ENCODE measurements at places on chromosomes 3 and 15.

DNA sequence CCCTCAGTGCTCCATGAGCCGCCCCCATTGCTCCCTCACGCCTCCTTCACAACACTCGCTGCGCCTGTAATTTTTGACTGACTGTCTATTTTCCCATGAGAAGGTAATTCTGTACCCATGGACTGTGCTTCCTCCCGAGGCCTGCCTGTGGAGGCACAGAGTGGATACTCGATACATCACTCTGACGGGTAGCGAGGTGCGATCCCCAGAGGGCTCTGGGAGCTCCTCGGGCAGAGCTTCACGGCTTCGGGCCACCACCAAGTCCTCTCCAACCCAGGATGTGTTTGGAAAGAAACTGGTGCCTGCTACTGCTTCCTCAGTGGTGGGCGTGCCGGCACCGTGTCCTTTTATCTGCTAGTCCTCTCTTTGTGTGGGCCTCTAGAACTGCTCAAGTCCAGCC is 108.6 kb upstream of the DLG1 start:
- DNase-seq = no peak

DNA sequence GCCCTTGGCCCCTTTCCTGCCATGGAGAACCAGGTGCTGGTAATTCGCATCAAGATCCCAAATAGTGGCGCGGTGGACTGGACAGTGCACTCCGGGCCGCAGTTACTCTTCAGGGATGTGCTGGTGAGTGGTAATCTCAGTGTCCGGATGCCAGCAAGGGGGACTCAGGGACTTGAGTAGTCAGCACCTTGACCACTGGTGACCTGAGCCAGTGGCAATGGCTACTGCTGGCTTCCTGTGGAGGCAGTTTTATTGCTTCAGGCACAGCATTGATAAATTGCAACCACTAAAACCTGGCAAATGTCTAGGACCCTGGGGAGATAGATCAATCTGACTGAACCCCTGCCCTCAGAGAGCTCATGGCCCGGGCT is 830 bp downstream of the MAP2K5 start:
- DNase-seq = no peak

DNA sequence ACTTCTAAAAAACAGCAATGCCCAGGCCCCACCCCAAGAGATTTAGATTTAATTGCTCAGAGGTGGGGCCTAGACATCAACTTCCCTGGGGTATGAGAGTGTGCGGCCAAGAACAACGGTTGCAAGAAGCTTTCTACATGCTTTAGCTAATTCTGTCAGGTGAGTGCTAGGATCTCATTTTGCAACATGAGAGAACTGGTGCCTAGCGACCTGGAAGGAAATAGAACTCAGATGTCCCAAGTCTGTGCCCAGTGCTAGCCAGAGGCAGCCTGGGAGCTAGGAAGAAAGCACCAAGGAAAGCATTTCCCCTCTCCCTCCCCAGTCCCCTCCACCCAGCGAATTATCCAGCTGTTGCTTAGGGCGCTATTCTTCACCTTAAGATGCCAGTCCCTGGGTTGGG is 22.9 kb upstream of the HRH1 start:
- no peak for DNase-seq

DNA sequence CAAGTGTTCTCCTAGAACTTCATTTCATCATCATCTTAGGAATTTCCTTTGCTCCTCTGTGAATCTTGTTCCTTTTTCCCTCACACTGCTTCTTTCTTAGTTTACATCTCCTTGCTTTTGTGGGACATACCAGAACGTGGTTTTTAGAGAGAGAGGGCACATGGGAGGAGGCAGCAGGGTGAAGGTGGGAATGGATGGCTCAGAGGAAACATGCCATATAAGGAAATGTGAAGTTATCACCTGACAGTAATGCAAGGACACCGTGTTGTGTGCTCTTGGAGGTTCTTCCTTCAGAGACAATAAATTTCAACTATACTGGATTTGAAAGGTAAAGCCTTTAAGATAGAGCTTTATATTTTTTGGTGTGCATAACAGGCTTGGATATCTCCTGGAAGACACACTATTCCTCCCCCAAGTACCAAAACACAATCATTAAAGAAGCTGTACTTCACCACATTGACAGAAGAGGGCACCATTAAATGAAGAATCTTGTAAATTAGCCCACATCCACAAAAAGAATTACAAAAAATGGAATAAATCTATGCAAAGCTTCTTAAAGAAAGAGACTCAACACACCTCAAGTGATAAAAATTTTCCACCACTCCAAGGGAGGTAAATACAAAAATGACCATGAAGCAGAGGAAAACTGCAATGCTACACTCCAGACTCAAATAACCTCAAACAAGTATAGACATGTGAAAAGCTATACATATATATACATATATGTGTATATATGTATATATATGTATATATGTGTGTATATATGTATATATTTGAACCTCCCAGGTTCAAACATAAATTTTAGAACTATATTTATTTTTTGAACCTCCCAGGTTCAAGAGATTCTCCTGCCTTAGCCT is 26.1 kb downstream of the RPL39L start:
- DNase-seq = peak; percentile 54

DNA sequence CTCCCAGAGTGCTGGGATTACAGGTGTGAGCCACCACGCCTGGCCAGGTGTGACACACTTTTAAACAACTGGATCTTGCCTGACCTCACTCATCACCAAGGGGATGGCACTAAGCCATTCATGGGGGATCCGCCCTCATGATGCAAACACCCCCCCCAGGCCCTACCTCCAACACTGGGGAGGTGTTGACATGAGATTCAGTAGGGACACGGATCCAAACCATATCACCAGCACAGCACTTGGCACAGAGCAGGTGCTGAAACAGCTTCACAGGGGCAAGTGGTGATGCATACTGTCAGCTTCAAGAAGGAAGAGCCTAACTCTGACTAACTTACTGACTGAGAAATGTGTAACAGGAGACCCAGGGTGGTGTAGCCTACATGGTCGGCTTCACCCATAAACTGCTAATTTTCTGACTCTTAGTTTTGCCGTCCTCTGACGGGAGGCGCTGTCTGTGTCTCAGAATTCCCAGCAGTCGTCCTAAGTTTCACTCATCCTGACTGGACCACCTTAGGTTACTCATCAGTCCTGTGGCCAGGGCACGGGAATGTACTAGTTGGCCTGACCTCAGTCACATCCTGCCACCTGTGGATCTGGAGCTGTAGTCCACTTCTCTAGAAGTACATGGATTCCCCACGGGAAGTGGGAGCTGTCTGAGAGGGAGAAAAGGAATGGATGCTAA is 81.9 kb upstream of the PLXNA1 start:
- DNase-seq = no peak

GRCh38 chr15:70995383-70995970 is 102.9 kb downstream of the LRRC49 start:
- no peak for DNase-seq

DNA sequence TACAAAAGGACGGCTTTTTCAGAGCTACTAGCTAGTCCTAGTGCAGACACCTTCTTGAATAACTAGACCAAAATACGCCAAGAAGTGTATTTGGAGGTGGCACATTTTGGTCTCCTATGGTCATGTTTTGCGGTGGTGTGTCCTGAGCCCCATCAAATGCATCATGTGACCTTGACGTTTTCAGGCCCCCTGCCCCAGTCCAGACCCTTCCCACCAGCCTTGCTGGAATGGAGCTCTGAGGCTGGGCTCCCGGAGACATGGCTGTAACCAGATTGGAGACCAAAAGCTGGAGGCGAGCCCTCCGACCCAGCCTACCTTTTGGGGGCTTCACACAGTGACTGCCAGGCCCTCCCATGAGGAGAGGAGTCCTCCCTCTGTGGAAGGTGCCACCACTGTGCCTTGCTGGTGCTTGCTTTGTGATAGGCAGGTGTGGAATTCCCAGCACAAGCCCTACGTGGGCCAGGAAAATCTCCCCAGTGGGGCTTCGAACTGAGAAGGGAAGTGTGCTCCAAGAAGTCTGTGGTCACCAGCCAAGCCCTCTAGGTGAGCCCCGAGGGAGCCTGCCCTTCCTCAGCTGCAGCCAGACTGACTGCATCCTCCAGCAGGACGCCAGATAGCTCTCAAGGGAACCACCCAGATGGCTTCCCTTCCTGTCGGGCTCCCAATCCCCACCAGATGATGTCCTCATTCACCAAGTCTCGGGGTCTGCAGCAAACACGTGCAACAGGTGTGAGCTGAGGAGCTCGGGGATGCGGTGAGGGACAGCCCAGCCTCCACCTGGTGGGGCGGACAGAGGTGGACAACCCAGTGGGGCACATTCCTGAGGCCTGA is 126.2 kb downstream of the ASB7 start:
- DNase-seq = no peak

GRCh38 chr15:39504808-39505207 is 76.1 kb upstream of the THBS1 start:
- no peak for DNase-seq

- no peak for DNase-seq
These were observed 22.5 kb downstream of the TBC1D2B start for GRCh38 chr15:78054966-78055365.

GRCh38 chr3:44995142-44995770 is 19.2 kb downstream of the EXOSC7 start:
- no peak for DNase-seq

DNA sequence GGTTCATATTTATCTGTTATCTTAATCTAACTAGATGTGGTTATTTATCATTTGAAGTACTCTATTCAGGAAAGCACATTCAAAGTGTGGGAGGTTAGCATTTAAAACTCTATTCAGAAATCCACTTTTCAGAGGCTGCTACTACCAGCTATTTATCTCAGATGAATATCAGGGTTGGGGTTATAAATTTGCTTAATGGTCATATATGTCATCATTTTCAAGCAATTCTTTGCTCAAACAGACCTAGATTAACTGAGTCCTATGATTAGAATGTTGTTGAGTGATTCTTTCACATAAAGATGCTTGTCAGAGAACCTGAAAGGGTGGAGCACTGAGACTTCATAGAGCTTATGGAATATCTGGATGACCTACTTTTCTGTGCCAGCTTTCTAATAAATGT is 436.9 kb upstream of the TGFBR2 start:
- DNase-seq = no peak
